Choroid plexus epithelial cell (primary cell): ENCODE measurements at places on chromosomes 11 and 22.

GRCh38 chr22:48089601-48090331 lies 1327.3 kb downstream of the TBC1D22A start:
- peak; percentile 4 for DNase-seq

DNA sequence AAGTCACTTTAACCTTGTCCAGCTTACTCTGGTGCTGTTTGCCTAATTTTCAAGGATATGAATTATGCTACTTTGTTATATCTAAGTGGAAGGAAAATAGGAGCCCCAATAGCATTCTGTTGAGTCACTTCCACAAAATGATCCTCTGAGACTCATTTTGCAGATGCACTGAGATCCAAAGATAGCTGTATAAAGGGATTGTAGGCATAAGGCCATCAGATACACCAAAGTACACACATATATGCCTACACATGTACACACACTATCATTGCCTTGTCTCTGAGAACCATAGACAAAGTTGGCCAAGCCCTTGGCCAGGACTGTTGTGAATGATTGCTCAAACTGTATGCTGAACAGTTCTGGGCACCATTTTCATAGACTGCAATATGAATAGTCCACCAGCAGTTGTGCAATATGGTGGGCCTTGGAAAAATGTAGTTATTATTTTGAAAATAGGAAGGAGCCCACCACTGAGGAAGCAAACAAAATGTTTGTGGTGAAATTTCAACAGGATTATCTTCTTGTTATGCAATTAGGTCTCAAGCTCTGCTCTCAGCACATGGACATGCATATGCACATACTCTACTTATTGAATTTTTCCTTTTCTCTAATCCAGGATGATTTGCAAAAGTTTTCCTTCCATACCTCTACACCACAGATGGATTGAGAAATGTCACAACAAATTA lies 186.0 kb upstream of the CTSC start:
- peak; percentile 43 for DNase-seq

- DNase-seq: no peak
These were observed 20.3 kb downstream of the ARFGAP2 start for GRCh38 chr11:47156333-47156732.

DNA sequence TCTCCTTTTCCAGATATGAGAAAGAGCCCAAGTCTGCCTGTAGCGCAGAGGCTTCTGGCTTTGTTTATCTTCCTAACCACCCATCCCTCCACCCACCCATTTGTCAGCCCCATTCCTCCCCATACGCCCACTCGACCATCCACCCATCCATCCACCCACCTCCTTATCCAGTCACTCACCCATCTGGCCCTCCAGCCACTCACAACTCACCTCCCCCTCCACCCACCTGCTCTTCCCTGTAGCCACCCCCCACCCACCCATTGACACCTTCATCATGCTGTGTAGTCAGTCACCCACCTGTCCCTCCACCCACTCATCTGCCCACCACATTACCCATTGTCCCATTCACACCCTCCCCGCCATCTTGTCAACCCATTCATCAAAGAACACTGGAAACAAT lies 5.5 kb downstream of the CST6 start:
- no peak for DNase-seq

- no peak for DNase-seq
These were observed 29.6 kb downstream of the PRDM10 start for GRCh38 chr11:129973068-129973467.

- peak; percentile 17 for DNase-seq
These were observed 6.6 kb downstream of the DGCR2 start for GRCh38 chr22:19115628-19116027.

GRCh38 chr22:43434275-43434927 lies 22.6 kb downstream of the MPPED1 start:
- DNase-seq: no peak

DNA sequence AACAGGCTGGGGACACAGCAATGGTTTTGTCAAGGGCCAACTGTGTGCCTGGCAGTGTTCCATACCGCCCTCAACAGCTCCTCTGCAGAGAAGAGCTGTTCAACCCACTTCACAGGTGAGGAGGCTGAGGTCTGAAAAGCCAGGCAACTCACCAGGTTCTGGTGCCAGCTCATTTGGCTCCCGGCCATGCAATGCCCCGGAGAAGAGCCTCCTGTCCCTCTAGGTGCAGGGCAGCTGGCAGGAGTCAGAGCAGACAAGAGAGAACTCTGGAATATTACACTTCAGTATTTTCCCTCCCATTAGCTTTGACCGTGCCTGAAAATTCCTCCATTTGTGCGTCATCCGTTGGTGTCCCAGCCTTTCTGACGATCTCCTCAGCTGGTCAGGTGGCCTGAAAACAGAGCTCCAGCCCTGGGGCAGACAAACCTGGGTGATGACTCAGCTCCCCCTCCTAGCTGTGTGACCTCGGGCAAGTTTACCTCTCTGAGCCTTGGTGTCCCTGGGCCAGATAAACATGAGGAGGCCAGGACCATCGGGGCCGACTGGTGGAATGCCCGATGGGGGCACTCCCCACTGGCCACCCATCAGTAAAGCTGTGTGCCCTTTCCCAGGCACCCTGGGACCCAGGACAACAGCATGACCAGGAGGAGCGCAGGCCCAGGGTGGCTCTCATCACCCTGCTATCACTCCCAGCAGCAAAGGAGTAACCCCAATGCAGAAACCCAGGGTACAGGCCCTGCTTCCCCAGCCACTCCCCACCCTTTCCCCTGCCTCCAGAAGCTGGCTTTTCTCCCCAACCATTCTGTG lies 9.6 kb upstream of the C1QTNF6 start:
- DNase-seq: peak; percentile 79

- DNase-seq: peak; percentile 31
These were observed 5.2 kb downstream of the TSPAN32 start for GRCh38 chr11:2306877-2307500.

GRCh38 chr11:48058064-48058463 lies 77.7 kb downstream of the PTPRJ start:
- no peak for DNase-seq

- DNase-seq: no peak
These were observed 10.6 kb downstream of the SPTBN2 start for GRCh38 chr11:66718320-66718971.

GRCh38 chr11:11985016-11985715 lies 23.3 kb downstream of the DKK3 start:
- DNase-seq: peak; percentile 65

DNA sequence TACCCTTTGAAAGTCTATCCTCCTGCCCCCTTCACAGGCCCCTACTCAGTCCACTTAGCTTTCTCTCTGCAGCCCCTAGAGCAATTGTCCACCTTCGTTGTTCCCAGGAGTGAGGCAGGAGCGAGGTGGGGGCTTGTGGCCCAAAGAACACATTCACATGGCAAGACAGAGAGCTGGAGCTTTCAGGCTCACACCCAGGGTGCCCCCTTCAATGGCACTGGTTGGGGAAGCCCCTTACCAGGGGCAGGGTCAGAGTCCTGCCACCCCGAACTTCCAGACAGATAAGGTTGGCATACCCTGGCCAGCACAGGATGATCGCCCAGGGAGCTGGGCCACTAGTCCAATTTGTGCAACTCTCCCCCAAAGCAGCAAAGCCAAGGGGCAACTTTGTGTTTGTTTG lies 6.2 kb upstream of the SLC5A4 start:
- no peak for DNase-seq

GRCh38 chr11:100753172-100753543 lies 66.1 kb downstream of the ARHGAP42 start:
- no peak for DNase-seq

DNA sequence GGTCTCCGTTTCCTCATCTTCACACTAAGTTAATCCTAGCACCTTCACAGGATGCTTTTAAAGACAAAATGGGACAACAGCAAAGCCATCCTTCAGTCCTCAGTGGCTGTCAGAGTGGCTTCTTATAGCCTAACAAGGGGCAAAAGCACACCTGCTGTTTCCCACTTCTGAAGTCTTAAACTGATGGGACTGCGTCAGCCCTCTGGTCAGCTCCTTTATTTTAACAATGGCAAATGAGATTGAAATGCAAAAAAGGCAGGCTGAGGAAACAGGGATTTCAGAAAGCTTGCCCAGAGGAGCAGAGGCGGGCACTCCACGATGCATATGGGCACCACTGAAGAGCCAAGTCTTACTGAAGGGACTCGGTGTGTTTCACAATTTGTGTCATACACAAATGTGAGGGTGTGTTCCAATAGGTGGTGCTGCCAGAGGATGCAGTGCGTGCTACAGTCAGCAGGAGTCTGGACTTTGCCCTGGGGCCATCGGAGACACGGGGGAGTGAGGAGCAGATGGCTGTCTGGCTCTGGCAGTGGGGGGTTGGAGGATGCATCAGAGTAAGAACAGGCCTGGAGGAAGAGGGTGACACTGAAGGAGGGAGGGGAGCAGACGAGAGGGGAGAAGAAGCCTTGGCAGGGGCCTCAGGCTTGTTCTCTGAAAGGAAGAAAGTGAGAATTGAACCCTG lies 47.3 kb downstream of the TENM4 start:
- DNase-seq: no peak

DNA sequence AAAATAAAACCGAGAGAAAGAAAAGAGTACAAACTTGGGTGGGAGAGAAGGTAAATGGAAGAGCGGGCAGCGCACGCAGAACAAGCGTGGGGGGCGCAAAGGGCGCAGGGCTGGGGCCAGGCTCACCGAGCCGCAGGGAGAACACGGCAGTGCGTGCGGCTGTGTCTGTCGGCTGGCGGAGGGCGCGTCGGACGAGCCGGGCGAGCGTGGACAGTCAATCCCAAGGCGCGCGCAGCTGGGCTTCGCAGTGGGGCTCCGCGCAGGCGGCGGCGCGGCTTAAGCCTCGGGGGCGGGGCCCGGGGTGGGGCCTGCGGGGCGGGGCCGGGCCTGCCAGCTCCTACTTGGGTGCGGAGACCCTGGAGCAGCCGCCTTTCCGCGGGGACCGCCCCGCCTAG lies at the start of gene UCP2:
UCP2 (minus strand) TSS at position 249 of the 395 bp plus-strand sequence. CDS start 4,465 bp downstream, outside the sequence.
- peak; percentile 82 for DNase-seq

GRCh38 chr11:108340973-108341372 lies 118.1 kb downstream of the ATM start:
- DNase-seq: peak; percentile 23

GRCh38 chr11:134289789-134290188 lies 13.6 kb downstream of the GLB1L3 start:
- no peak for DNase-seq

GRCh38 chr22:45554040-45554406 lies 51.3 kb downstream of the FBLN1 start:
- DNase-seq: no peak

- DNase-seq: no peak
These were observed 1.1 kb downstream of the GRIA4 start for GRCh38 chr11:105610871-105611571.

- DNase-seq: no peak
These were observed 40.7 kb downstream of the ARFGAP3 start for GRCh38 chr22:42816336-42816735.

- DNase-seq: no peak
These were observed 373.1 kb downstream of the ETS1 start for GRCh38 chr11:128214263-128214662.

- no peak for DNase-seq
These were observed 75.0 kb downstream of the CDKN1C start for GRCh38 chr11:2810411-2811205.

- peak; percentile 47 for DNase-seq
These were observed 29.5 kb downstream of the SLC22A12 start for GRCh38 chr11:64620381-64620971.

- peak; percentile 39 for DNase-seq
These were observed 243.5 kb upstream of the ARHGAP20 start for GRCh38 chr11:110955776-110956175.

DNA sequence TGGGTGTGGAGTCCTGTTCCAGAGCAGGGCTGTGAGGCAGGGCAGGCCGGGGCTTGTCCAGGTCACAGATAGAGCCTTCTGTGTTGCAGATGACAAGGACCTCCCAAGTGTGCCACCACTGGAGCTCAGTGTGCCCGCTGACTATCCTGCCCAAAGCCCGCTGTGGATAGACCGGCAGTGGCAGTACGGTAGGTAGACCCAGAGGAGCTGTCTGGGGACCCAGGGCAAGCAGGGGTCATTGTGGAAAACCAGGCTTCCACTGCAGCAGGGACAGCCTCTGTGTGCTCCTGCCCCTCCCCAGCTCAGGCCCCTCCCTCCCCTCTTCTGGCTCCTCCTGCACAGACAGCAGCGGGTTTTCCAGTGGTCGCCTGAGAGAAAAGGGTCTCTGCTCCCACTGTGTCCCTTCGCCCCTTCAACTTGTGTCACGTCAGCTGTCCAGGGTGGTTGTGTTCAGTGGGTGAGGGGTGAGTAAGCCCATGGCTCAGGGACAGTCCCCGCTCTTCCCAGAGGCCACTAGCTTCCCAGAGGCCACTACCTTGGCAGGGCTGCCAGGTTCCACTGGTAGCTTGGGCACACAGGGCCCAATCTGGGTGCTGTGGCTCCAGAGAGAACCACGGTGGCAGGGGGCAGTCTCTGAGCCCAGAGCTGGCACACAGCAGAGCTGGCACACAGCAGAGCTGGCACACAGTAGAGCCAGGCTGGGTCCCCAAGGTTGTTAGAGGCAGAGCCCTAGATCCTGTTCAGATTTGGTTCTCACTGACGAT lies 78.4 kb downstream of the MED15 start:
- no peak for DNase-seq

DNA sequence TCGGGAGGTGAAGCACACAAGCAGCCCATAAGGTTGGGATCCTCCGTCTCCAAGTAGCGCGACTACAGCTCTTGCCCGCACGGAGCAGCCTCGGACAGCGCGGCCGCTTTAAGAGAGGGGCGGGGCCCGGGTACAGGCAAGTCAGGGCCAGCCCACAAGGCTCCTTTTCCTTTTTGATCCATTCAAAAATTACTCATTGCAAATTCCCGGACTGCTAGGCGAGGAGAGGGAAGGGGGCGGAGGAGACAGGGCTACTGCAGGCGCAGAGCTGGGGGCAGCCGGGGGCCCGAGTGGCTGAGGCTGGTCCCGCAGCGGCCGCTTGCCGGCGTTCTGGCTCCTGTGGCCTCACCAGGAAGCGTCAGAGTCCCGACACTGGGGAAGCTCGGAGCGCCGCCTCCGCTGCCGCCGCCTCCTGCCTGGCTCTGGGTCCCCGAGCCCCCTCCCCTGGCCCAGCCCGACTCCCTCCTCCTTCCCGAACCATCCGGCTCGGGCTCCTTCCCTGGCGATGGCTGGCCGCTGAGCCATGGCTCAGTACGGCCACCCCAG lies at the start of gene UBASH3B:
UBASH3B (plus strand) TSS at position 196 of the 546 bp plus-strand sequence; CDS start at position 524, 328 bp downstream.
- peak; percentile 85 for DNase-seq

- DNase-seq: peak; percentile 30
These were observed 912 bp downstream of the KREMEN1 start for GRCh38 chr22:29073618-29074275.

- no peak for DNase-seq
These were observed 17.5 kb upstream of the CDC42EP2 start for GRCh38 chr11:65297026-65297672.

DNA sequence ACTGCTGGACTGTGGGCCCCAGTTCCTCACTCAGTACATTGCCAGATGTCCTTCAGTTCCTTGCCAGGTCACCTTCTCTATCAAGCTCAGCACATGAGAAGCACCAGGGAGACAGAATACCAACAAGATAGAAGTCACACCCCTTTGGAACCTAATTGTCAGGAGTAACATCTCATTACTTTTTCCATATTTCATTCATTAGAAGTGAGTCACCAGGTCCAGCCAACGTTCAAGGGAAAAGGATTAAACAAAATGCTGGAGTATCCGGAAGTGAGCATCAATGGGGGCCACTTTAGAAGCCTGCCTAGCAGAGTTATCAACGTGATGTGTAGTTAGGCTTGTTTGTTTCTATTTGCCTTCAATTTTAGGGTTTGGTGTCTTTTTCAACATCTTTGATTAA lies 569.3 kb downstream of the MIAT start:
- peak; percentile 43 for DNase-seq
